Esophagus (tissue), 2 donors: ENCODE measurements at places on chromosomes 6 and 20. TPM values are rescaled to one million over a fixed set of nuclear protein-coding genes. Genes with fewer than 3 reads are reported as not detected.

Gene ECT2L
- polyA plus RNA-seq: 0.04 TPM

Gene CALHM6
- polyA plus RNA-seq: 2.9 TPM

Gene TDRD6
- polyA plus RNA-seq: 0.41 TPM

Gene NKX2-4
- polyA plus RNA-seq: not detected

Gene DNPH1
- 115 TPM for polyA plus RNA-seq

Gene IL17F
- not detected for polyA plus RNA-seq

Gene TULP1
- polyA plus RNA-seq: 0.08 TPM

Gene IFT52
- 5.4 TPM for polyA plus RNA-seq

Gene EEF1A1
- polyA plus RNA-seq: 7,853 TPM

Gene PRDM13
- 0.01 TPM for polyA plus RNA-seq
